Suppressor macrophage (primary cell): ENCODE measurements at places on chromosomes 4 and X.

DNA sequence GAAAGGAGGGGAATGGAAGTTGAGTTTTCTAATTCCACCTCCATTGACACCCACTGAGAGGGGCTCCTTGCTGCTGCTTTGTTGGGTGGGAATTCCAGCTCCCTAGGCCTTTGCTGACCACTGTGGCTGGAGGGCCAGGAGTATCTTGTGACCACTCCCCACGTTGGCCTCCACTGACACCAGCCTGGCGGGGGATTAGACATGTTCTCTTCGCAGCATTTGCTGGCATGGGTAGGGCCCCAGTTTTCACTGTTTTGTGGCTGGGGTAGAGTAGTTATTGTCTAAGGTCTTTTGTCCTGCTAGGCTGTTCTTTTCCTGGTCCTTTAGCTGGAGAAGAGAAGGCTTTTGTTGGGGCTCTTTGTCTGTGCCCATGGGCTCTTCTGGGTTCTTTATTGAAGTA is 116.7 kb downstream of the CDKL5 start:
- DNase-seq: no peak

- DNase-seq: no peak
Measured at GRCh38 chrX:135354288-135354687, 45.0 kb downstream of the ETDC start.

- DNase-seq: no peak
Measured at GRCh38 chr4:93513851-93514250, 314.7 kb upstream of the ATOH1 start.

DNA sequence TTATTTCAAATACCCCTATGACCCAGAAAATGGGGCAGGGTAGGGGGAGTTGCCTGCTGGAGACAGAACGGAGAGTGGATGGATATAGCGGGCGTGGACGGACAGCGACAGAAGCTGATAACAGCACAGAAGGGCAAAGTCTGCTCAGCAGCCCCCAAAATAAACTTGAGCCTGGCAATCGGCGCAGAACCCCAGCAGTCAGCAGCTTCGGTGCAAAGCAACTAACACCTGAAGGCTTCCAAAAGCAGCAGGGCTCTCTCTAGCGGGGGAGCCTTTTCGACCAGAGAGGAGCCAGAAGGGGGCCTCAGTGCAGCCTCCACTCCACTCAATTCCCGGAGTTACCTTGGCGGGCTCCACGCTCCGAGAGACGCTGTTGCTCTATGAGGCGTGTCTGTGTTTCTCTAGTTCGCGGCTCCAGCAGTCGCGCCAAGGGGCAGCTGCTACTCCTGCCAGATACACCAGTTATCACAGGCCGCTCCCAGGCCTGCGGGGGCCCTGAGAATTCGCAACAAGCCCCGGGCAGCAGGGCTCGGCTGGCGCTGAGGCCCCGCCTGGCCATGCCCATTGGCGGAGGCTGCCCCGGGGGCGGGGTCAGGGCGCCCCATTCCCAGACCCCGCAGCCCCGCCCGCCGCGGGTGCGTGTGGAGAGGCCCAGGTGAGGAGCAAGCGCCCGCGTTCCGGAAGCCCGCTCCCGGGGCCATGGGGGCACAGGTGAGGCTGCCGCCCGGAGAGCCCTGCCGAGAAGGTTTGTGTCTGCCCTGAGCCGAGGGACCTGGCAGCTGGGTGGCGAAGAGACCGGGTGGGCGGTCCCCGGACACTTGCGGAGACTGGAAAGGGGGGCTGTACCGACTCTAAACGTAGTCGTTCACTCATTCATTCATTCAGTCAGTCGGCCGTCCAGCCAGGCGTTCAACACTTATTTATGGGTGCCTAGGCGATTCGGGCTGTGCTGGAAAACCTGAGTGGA is at the start of the genes CNGA1 and NIPAL1:
Gene CNGA1, minus strand, starts transcription at position 541 of the 967 bp plus-strand sequence. CDS start 63,992 bp downstream, outside the sequence.
Gene NIPAL1, plus strand, starts transcription at position 632 of the 967 bp plus-strand sequence. Its CDS starts 68 bp downstream, at position 700.
- DNase-seq: peak; percentile 63

- peak; percentile 3 for DNase-seq
Measured at GRCh38 chr4:9895333-9895705, 113.9 kb downstream of the DRD5 start.

GRCh38 chr4:94237271-94237670 is 29.6 kb downstream of the SMARCAD1 start:
- no peak for DNase-seq

GRCh38 chr4:136558940-136559494 is 973.3 kb downstream of the PCDH18 start:
- no peak for DNase-seq

DNA sequence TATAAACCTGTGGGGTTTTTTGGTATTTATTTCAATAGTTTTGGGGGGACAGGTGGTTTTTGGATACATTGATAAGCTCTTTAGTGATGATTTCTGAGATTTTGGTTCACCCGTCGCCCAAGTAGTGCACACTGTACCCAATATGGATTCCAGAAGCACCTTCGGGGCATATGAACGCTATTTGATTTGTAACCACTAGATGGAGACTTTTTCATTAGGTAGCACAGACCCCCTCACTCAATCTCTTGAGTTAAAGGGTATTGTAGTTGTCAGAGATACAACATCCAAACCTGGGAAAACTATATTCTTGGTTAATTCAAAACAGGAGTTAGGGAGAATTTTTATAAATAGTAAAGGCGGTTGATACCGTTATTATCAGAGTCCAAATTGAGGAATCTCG is 79.8 kb downstream of the SPANXN3 start:
- DNase-seq: peak; percentile 3

GRCh38 chr4:119059221-119059620 is 76.4 kb upstream of the MYOZ2 start:
- no peak for DNase-seq

GRCh38 chrX:154476821-154477220 is 2.3 kb downstream of the LAGE3 start:
- no peak for DNase-seq

DNA sequence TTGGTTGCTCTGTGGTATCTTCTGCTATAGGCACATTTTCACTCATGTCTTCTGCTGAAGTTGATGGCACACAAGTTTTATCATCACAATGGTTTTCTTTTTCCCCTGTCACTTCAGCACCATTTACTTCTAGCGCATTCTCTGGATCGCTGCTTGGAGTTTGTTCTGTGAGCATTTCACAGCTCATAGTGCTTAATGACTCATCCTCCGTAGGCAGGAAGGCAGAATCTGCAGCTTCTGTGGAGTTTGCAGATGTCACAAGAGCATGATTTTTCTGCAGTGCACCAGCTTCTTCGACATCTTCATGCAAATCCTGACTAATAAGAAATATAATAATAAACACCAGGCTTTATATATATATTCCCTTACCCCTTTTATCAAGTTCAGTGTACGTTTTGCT is 83.6 kb downstream of the CHM start:
- DNase-seq: peak; percentile 59

DNA sequence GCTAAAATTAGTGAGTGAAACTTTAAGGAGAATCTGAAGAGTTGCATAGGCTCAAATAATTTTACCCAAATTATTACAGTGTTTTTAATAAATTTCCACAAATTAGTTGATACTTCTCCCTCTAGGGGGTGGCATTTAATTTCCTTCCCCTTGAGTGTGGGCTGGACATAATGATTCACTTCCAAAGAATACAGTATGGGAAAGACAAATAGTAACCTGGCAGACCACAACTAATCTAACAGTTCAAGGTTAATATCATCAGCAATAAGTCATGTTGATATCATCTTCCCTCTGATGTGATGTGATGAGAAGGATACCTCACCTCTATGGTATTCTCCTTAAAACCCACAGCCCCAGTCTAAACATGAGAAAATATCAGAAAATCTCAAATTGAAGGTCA is 15.5 kb downstream of the PFKFB1 start:
- DNase-seq: no peak

- DNase-seq: peak; percentile 58
Measured at GRCh38 chr4:48047421-48047844, 30.9 kb downstream of the NIPAL1 start.

GRCh38 chr4:61541459-61541858 is 341.3 kb downstream of the ADGRL3 start:
- no peak for DNase-seq

DNA sequence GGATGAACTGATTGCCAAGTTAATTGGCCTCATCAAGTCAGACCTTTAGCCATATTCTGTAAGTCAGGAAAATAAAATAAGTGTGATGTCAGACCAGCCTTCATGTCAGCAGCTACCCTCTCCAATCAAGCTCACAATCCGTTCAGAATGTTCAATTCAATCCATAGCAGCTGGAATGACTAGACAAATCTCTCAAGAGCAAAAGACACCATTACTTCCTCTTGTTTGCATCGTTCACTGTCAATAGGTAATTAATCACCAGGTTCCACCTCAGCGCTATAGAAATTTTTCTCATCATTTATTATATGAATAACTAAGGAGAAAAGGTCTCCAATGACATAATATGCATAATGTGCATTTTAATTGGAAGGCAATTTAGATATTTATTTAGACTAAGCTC is 321.0 kb upstream of the GRIA3 start:
- DNase-seq: no peak

GRCh38 chr4:84378983-84379382 is 120.1 kb downstream of the NKX6-1 start:
- DNase-seq: no peak

- no peak for DNase-seq
Measured at GRCh38 chr4:120672076-120672475, 250.4 kb downstream of the PRDM5 start.

DNA sequence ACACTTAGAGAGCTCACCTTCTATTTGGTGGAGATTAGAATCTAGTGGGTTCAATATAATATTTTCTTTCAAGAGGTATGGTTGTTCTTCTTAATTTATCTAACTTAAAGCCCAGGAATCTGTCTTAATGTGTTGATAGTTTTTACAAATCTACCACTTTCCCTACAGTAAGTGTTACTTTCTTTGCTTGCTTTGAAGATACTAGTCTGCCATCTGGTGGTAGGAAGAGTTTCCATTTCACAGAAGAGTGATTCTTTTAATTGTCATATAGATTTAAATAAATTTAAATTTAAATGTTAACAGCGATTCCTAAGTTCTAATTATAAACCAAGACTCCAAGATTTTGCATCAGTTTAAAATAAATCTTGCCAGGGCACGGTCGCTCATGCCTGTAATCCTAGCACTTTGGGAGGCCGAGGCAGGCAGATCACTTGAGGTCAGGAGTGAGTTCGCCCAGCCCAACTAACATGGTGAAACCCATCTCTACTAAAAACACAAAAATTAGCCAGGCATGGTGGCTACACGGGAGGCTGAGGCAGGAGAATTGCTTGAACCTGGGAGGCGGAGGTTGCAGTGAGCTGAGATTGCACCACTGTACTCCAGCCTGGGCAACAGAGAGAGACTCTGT is 43.5 kb downstream of the NUDT9 start:
- DNase-seq: peak; percentile 59

DNA sequence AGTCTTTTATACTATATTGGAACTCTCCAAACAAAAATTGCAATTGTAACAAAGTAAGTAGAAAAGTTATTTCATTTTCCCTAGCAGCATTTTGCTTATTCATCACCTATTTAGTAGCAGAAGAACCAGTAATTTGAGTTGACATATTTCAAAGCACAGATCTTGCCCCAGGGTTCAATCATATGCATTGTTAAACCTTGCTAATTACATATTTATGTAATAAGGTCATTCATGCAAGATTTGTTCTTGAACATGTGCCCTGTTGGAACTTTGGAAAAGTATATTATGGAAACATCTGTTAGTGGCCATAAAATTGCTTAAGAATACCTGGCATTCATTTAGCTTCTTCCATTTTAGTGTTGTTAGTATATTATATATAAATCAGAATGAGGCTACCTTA is 191.7 kb downstream of the TLL1 start:
- DNase-seq: no peak

- no peak for DNase-seq
Measured at GRCh38 chr4:82770607-82771006, 28.0 kb downstream of the SCD5 start.

DNA sequence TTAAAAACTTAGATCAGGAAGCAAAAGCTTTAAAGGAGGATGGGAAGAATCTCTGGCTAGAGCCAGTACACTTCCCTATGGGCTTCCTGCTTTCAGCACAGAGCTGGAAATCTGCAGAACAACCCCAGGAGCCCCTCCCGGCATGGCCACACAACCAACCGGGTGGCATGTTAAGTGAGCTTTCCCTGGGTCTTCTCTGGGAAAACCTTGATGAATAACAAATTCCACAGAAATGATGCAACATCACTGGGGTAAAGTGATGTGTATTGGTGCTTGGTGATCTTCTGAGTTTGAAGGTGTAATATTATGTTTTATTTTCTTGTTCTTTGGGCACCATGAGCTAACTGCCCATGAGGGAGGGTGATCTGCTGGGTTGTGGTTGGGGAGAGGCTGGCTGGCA is 22.1 kb downstream of the NHS start:
- DNase-seq: no peak

GRCh38 chr4:107071108-107071507 is 35.0 kb upstream of the DKK2 start:
- no peak for DNase-seq

- DNase-seq: no peak
Measured at GRCh38 chr4:145071560-145071959, 26.4 kb downstream of the ANAPC10 start.

DNA sequence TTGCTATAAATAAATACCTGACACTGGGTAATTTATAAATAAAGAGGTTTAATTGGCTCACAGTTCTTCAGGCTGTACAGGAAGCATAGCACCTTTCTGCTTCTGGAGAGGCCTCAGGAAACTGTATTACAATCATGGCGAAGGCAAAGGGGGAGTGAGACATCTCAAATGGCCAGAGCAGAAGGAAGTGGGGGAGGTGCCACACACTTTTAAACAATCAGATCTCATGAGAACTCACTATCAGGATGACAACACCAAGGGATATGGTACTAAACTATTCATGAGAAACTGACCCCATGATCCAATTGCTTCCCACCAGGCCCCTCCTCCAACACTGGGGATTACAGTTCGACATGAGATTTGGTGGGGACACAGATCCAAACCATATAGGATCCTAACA is 11.7 kb upstream of the TCEAL9 start:
- no peak for DNase-seq

GRCh38 chr4:148255344-148255720 is 186.9 kb downstream of the NR3C2 start:
- no peak for DNase-seq

- peak; percentile 23 for DNase-seq
Measured at GRCh38 chrX:72644946-72645345, 69.2 kb downstream of the PHKA1 start.

- peak; percentile 80 for DNase-seq
Measured at GRCh38 chr4:108651014-108651791, 804 bp downstream of the OSTC start.

- DNase-seq: no peak
Measured at GRCh38 chrX:37361596-37361995, 12.4 kb downstream of the PRRG1 start.

GRCh38 chrX:133859860-133860259 is 125.5 kb downstream of the GPC3 start:
- no peak for DNase-seq
